Left lung (tissue), 14 donors: ENCODE measurements at places on chromosomes 13 and 19.

- no peak for DNase-seq
Observed at GRCh38 chr19:19257836-19258588, 15.1 kb downstream of the TM6SF2 start.

GRCh38 chr13:94181461-94182107, 297.9 kb downstream of the DCT start:
- DNase-seq, result no peak

DNA sequence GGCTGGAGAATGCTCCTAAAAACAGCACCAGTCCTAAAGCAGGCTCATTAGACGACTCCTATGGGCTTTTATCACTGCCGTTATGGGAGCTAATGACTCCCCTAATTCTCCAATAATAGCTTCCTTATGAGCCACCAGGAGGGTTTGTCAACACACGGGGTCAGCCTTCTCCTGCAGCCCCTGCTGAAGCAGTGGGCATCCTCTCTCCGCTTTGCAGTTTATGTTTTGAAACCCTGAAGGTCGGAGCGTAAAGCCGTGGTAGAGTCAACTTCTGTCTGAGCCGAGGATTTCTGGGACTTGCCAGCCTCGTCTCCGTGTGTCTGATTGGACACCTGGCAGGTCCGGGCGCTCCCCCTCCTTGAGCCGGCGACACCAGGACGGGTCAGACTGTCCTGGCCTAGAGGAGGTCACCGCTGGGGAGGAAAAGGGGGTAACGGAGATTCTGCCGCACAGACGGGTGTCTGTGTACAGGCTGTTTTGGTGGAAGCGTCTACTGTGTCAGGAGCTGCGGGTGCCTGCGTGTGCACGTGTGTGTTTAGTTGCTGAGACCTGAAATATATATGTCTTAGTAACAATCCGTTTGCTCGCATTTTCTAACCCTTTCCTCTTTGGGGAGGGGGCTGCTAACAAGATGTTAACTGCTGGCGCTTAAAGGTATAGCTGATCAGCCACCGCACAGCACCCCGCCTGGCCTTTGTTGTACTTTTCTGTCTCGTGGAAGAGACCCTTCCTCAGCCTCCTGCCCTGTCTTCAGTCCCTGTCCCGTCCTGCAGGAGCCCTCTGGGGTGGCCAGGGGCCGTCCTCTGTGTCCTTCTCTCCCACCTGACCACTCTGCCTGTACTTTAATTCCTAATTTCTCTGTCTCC, 1.9 kb downstream of the KDM4B start:
- DNase-seq, result no peak

DNA sequence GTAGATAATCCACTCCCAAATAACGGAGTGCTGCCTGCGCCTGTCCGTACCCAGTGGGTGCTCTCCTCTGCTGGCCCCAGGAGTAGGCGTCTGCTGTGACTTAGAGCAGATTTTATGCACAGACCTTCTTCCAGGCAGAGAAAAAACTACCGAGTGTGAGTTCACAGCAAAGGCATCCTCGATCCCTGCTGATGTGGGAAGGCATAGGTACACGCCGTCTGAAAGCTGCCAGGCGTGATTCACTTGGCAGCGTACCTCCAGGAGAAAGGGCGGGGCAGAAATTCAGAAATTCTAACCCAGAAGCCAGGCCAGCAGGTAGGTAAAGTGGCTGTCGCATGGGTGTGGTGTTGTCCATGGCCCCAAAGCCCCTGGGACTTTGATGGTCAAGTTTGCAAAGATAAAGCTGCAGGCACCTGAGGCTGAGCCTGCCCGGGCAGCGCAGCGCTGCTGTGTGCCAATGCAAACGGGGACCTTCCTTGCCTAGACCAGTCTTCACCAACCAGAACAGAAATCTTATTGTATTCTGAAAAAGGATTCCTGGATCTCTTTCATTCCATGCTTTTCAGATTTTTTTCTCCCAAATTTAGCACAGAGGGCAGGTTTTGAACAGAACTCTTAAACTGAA, 36.3 kb downstream of the COL4A2 start:
- no peak for DNase-seq

DNA sequence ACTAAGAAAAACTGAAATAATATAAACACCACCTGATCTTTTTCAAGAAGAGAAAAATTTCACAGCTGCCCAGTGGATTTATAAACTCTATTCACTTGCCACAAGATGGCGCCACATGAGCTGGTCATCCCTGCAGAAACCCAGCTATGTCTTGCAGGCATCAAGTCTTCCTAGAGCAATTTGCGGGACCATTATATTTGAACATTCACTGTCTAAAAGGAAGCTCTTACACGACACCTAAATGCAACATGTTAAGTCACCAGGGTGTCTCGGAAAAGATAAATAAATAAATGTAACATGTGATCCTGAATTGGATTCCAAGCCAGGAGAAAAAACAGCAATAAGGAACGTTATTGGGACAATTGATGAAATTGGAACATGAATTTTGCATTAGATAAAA, 20.3 kb upstream of the AKT2 start:
- peak; percentile 91 for DNase-seq

GRCh38 chr13:27923794-27924528, 4.2 kb downstream of the PDX1 start:
- no peak for DNase-seq

DNA sequence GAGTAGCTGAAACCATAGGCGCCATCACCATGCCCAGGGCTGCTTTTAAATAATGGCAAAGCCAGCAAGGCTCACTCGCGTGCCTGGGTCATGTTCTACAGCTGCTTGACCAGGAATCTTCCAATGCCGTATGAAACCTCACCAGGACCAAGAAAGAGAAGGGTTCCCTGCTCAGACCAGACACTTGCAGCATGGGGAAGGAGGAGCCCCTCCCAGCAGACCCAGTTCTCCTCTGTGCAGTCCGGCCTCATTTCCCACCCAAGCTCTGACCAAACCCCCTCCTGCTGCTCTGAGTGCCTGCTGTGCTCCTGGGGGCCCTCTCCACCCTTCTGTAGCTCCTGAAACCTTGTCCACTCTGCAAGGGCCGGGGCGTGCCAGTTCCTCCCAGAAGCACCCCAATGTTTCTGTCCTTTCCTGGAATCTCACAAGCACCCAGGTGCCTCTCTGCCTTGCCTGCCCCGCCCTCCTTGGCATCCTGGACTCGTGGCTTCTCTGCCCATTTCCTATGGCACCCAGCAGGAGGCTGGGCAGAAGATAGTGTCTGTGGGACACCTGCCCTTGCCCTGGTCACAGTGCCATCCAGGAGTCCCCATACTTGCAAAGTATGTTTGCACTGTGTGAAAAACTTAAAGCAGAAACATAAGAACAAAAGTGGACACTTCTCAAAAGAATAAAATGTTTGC, 6.8 kb upstream of the SLC7A9 start:
- DNase-seq, result no peak

DNA sequence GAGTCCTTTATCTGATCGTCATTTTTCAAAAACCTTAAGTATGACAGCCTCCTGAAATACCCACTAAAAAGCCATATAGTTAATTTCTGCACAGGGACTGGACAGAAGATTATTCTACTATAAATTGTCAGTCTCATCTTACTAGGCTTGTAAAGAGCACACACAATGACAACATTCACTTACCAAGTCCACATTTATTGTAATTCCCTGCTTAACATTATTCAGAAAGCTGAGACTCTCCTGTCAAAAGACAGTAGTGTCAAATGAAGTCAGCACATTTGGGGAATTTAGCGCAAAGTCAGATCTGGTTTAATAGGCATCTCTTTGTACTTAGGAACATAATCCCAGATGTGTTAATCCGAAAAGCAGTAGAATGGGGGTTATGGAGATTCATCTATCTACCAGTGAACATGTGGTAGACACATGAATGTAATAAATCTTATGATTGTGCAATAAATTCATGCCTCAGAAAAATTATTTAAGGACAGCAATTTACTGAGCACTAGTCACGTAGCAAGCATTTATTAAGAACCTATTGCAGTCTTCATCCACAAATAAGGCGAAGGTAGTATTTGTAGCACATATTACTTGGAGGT, 224.6 kb upstream of the GPC6 start:
- DNase-seq, result no peak

DNA sequence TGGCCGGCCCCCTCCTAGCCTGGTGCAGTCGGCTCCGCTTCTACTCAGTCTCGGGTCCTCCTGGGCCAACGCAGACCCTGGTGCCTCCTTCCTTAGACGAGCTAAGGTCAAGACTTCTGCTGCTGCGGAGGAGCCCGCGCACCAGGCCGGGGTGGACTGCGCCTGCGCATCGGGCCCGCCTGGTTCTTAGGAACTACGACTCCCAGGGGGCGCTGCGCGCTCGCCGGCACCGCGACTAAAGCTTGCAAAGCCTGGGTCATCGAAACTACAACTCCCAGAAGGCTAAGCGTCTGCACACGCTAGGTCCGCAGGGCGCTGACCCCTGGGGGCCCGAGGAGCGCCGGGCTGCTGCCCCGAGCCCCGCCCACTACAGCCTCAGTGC, at the start of gene ZNF835:
Gene ZNF835, minus strand, starts transcription at position 145 of the 382 bp plus-strand sequence. CDS start 6,559 bp downstream, outside the sequence.
- DNase-seq, result peak; percentile 84
